Left ventricle myocardium inferior (tissue), 1 donor: ENCODE measurements at places on chromosomes 11 and 22.

GRCh38 chr22:38674888-38675287, 6.9 kb upstream of the TOMM22 start:
- no peak for DNase-seq

- DNase-seq = no peak
Measured at GRCh38 chr11:41781441-41781840, 322.0 kb upstream of the LRRC4C start.

GRCh38 chr11:106442032-106442431, 364.6 kb downstream of the AASDHPPT start:
- no peak for DNase-seq

DNA sequence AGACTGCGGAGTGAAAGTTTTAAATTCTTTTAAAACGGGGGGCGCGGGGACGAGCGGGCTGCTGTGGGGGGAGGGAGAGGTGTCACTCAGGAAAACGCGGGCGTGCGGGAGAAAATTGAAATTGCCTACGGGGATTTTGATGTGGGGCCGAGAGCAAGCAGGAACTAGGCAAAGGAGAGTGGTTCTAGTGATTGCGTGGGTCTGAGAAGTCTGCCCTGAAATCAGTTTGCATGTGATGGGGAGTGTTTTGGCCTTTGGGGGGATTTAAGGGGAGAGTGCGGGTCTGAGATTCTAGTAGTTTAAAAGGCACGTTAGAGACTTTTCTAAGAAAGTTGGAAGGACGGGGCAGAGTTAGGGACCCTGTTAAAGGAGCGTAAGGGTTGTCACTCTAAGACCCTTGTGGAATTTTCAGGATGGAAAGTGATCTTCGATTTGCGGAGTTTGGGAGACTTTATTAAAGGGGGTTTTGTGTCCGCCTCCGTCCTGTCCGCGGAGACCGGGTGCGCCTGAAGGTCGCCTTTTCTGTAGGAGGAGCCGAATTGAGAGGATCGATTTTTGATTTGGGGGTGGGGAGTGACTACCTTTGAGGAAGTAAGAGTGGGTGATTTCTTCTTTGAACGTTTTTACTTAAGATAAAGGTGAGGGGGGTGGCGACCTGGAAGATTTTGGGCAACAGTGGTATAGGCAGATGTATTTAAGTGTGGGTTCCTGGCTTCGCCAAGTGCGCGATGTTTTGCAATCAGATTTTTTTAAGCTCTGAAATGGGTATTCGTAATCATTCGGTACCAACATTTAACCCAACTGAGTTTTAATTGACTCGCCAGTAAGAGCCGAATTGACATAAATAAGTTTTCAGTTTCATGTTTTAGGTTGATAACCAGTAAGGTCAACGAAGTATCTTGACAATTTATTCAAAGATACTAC, 1.1 kb downstream of the EED start:
- DNase-seq = no peak

GRCh38 chr11:4095509-4096230, 1.1 kb downstream of the RRM1 start:
- DNase-seq = no peak

DNA sequence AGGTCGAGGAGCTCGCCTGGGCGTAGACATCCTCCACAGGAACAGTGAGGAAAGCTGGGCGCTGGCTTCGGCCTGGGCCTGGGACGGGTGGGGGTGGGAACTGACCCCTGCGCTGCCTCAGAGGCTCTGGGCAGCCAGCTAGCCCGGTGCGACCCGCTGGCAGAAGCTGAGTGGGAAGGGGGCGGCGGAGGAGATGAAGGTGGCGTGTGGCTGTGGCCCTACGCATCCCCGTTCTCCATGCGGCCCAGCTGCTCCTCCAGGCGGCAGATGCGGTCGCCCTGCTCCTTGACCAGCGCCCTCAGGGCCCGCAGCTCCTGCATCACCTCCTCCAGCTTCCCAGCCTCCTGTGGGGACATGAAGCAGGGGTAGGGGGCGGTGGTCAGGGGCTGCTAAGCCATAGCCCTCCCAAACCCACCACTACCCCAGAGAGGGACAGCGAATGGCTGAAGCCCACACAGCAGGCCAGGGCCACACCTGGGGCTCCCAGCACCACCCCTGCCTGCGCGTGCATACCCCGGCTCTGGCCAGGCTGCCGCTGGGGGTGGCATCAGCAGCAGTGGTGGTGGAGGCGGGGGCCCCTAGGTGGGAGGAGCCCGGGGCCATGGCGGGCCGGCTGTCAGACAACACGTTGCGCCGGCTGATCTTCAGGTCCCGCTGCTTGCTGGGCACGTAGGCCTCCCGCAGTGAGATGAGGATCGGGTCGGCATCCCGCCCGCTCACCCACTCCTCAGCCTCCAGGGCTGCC, 848 bp upstream of the PTPRCAP start:
- no peak for DNase-seq

GRCh38 chr22:49735411-49735900, 92.2 kb downstream of the BRD1 start:
- DNase-seq = no peak

GRCh38 chr11:76598426-76598839, 72.1 kb downstream of the LRRC32 start:
- no peak for DNase-seq

DNA sequence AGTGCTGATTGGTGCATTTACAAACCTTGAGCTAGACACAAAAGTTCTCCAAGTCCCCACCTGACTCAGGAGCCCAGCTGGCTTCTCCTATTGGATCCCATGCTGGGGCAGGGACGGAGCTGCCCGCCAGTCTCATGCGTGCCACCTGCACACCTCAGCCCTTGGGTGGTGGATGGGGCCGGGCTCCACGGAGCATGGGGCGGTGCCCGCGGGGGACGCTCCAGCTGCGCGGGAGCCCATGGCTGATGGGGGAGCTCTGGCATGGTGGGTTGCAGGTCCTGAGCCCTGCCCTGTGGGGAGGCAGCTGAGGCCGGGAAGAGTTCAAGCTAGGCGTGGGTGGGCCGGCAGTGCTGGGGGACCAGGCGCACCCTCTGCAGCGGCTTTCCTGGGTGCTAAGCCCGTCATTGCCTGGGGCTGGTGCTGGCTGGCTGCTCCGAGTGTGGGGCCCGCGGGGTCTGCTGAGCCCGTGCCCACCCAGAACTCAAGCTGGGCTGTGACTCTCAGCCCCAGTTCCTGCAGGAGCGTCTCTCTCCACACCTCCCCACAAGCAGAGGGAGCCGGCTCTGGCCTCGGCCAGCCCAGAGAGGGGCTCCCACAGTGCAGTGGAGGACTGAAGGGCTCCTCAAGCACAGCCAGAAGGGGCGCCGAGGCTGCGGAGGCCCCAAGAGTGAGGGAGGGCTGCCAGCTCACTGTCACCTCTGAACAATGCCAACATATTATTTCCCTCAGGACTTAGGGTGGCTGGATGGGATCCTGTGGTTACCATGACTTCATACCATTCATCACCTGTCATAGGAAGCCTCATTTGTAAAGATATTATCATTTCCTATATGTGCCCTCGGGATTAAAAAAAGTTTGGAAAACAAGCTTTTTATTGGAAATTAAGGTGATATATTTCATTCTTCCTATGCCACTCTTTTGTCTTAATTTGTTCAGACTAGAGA, 688.7 kb downstream of the ETS1 start:
- DNase-seq = no peak

GRCh38 chr22:39873965-39874364, 19.6 kb downstream of the ENTHD1 start:
- DNase-seq = no peak

DNA sequence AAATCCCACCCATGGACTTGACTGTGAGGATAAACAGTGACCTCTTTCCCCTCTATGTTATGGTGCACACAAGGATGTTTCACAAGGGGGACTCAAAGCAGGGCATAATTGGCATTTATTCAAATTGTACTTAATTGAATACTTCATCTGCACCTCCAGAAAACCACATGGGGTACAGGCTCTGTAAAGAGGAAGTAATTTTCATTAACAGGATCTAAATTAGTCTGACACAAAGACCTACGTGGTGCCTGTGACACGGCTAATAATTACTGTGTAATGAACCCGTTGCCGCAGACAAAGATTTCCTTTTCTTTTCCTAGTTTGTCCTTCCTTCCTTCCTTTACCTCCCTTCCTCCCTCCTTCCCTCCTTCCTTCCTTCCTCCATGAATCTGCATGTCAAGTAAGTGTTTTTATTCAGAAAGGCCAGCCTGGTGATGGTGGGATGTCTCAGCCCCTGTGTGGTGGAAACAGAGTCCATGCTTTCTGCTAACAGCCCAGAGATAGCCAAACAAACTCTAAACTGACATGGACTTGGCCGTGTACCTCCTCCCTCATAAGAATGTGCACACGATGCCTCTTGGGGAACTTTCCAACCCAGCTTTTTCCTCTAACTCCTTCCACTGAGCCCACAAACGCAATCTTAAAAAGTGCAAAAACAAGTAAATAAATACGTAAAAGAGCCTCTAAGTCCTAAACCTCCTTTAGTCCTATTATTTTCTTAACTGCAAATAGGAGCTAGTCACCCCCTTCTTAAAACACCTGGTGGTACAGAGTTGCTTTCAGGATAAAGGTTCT, 118.8 kb downstream of the INSC start:
- no peak for DNase-seq

DNA sequence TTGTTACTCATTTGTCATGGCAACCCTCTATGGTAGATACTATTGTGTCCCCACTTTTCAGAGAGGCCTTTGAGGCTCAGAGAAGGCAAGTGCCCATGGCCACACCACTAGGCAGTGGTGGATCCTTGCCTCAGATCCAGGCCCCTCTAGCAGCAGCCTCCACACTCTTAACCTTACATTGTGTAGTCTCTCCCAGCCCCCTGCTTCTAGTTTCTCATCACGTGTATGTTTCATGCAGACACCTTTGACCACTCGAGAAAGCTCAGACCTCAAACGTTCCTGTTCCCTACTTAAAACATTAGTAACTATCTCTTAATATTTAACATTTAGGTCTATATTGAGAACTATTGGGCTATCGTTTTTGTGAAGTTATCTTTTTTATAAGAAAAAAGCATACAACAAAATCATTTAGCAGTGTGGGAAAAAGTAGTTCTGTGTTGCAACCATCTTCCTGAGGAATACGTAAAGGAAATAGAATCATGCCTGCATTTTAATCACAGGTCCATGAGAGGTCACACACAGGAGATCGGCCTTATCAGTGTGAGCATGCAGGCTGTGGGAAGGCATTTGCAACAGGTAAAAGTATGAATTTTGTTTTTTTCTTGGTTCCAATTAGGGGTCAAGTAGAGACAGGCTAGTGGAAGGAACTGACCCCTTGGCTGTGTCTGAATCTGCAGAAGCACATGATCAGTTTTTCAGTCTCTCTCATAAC, 35.1 kb downstream of the ZNF143 start:
- DNase-seq = no peak

DNA sequence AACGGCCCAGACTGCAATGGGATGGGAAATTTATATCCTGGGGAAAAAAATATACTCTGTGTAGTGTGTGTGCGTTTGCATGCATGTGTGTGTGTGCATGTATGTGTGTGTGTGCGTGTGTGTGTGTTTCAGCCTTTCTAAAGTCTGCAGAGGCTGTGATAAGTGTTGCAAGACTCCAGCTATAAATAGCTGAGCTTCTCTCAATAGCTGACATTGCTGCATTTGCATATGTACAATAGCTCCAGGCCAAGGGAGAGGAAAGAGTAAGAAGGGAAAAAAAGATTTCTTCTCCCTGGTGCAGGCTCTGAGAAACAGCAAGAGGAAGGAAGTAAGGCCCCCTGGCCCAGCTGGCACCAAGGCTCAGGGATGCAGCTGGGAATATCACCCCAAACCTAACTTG, 483.0 kb downstream of the MN1 start:
- DNase-seq = peak; percentile 30

DNA sequence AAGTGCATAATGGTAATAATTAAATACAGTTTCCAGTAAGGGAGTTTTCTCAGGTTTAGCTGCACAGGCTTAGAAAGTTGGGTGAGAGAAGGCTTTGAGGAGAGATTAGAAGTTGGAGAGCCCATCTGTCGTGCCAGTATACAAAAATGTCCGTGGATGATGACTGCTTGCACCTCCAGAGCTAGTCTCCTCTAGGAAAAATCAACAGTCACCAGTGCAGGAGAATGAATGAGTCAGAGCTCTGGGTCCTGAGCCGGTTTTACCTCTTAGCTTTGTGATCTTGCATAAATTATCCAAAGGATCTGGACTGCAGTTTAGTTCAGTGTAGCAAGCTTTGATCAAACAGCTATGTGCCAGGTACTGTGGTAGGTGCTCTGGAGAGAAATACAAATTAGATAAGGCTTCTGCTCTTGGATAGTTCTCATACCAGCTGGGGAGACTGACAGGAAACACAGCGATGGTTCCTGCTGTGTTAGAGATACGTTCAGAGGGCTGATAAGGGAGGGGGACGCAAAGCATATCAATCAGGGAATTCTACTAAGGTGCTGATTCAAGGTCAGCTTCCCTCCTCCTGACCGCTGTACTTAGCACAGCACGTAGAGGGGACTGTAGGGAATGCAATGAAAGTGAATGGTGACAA, 125.9 kb downstream of the TEAD1 start:
- DNase-seq = no peak

DNA sequence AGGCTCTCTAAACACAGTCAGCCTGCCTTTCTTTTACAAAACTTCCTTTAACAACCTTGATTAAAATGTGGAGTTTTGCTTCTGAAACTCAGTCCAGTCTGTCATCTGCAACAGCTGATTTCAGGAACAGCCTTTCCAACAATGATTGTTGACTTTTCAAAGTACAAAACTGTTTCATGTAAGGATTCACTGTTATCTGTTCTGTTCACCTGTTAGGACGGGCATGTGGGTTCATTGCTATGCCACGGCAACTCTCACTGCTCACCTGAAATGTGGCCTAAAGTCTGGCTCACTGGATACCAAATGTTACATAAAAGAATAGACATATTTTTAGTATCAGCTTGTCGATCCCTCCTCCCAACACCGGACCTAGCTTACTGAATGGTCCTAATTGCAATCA, 242.8 kb downstream of the LUZP2 start:
- no peak for DNase-seq

DNA sequence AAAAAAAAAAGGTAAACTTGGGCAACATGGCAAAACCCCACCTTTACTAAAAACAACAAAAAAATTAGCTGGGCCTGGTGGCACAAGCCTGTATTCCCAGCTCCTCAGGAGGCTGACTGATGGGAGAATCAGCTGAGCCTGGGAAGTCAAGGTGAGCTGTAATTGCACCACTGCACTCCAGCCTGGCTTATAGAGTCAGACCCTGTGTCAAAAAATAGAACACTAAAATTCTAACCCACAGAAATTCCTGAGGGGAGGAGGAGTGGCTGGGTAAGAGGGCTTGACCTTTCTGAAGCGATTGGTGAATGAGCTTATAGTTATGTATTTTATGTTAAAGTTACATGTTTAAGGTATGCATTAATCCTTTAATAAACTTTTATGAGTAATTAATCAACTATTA, 53.3 kb downstream of the FAT3 start:
- DNase-seq = no peak

- no peak for DNase-seq
Measured at GRCh38 chr11:11056749-11057471, 199.1 kb upstream of the ZBED5 start.

DNA sequence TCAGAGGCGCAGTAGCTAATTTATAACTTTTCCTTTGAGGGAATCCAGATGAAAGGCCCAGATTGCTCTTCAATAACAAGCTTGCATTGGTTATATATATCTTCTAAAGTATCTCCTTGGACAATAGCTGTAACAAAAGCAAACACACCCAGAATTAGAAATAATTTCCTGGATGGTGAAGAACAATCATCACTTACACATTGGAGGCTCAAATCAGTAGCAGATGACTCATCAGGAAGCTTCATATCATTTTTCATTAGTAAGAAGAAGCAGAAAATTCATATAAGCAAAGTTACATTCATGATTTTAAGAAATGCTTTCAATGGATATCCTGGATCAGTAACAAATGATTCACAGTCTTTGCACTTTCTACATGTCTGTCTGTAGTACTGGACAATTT, 173.6 kb upstream of the CCDC90B start:
- no peak for DNase-seq

- DNase-seq = no peak
Measured at GRCh38 chr11:110431051-110431672, 1.4 kb downstream of the FDX1 start.
